ENCODE measurements at places on chromosomes 2 and 18.

DNA sequence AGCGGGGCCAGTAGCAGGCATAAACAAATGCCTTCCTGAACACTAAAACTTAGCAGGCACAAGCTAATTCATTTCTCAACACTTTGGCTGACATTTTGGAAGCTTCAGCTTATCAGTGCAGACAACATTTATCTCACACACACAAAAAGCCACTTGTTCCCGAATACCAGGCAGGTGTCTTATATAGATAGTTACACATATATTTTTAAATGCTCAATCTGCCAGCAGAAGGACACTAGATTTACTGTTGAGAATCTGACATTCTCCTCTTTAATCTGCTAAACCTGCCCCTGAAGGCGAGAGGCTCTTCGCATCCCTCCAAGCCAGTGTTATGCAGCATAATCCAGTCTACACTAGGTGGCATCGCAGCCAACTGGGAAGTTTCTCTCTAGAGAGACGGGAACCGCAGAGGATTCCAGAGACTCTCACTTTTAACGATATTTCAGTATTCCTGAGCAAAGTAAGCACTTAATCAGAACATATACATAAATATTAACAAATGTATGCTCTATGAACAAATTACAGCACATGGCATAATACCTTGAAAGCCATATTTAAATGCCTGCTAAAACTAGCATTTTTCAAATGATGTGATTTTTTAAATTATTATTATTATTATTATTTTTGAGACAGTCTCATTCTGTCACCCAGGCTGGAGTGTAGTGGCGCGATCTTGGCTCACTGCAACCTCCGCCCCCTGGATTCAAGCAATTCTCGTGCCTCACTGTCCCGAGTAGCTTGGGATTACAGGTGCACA, 90.2 kb upstream of the SCG2 start:
- peak; percentile 73 for DNase-seq

- DNase-seq, result no peak
Observed at GRCh38 chr2:85732467-85733120, 21.2 kb upstream of the ATOH8 start.

GRCh38 chr18:53422896-53423295, 801.6 kb downstream of the MBD2 start:
- DNase-seq, result no peak

- DNase-seq, result no peak
Observed at GRCh38 chr2:181962142-181962541, 23.5 kb upstream of the PPP1R1C start.

DNA sequence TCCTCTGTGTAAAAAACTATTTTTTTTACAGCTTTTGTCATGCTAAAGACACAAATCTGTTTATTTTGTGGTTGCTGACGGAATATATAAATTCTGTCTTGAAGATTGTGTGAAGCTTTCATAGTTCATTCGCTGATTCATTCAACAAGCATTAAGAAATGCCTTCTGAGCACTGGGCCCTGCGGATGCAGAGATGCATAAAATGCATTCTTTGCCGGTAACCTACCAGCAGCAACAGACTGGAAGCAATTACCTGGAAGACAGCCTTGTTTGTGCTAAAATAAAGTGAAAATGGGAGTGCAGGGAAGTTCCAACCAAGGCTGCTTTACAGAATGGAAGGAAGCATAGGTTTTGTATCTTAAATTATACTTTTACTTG, 119.7 kb downstream of the PMAIP1 start:
- no peak for DNase-seq

- DNase-seq, result no peak
Observed at GRCh38 chr2:67258122-67258521, 139.0 kb upstream of the ETAA1 start.

DNA sequence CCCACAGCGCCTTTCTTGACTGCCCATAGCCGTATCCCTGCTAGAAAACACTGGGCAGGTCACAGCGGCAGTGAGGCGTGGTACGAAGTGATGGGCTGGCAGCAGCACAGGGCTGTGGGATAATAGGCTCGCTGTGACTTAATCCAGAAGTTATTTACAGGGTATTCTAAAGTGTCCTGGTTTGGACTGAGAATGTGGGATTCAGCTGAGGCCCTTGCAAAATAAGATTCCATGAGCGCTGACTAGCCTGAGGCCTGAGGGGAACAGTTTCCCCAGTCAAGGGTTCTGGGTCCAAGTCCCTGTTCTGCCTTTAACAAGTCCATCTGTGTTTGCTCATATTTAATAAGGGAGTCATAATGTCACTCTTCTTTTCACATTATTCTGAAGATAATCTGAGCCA, 34.6 kb downstream of the SETBP1 start:
- no peak for DNase-seq

- DNase-seq, result no peak
Observed at GRCh38 chr2:15348636-15349035, 212.5 kb downstream of the NBAS start.

DNA sequence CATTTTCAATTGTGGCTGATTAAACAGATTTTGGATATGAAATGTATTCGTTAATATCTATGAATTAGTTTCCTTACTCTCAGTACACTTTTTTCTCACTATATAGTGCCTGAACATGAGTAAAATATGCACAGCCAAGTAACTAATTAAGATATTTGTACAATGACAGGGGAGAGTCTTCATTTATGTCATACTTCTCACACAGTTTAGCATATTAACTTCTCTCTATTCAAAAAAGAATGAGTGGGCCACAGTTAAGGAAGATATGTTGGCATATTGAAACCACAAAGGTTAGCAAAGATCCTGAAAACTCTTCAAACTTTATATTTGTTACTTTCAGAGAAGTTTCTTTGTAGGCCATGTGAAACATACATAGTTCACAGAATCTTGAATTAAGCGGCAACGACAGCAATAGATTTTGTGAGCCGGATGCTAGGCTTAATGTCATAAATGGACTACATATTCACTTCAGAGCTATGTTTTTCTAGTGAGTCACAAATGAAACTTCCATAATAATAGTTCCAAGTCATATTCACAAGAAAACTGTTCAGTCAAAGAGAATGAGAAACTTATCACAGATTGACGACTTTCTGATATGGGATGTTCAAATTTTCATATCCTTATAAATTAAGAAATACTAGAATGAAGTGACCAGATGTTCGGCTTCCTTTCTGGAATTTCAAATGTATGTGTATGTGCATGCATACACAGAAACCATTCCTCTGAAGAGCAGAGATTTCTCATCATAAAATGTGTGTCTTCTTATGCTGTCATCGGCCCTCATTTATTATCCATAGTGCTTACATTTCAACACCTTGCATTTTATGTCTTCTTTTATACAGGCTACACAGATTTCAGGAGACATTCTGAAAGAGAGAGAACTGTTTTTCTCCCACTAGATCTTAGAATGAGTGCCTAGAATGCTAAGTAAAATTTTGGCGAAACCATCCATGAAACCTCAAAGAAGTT, 584.0 kb downstream of the SATB2 start:
- DNase-seq, result no peak

GRCh38 chr2:46225730-46226129, 71.5 kb upstream of the EPAS1 start:
- no peak for DNase-seq

DNA sequence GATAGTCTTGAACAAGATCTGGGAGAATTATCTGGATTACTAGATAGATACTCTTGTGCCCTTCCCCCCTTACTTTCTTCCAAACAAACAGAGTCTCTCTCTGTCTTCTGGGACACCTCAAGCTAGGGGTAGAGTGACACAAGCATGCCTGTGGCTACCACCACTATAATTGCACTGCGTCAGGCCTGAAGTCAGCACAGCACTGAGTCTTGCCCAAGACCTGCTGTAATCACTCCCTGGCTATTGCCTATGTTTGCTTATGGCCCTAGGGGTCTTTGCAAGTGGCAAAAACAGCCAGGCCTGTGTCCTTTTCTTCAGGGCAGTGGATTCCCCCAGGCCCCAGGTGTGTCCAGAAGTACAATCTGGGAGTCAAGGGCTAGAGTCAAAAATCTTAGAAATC, 106.6 kb downstream of the SLC5A7 start:
- DNase-seq, result no peak

GRCh38 chr2:217299590-217299989, 439.7 kb upstream of the TNP1 start:
- no peak for DNase-seq
